Urinary bladder (tissue), 4 donors: ENCODE measurements at places on chromosomes 16 and 17. TPM values are rescaled to one million over a fixed set of nuclear protein-coding genes. Genes with fewer than 3 reads are reported as not detected.

The TMEM106A gene
- 10.7 TPM for total RNA-seq

DNA sequence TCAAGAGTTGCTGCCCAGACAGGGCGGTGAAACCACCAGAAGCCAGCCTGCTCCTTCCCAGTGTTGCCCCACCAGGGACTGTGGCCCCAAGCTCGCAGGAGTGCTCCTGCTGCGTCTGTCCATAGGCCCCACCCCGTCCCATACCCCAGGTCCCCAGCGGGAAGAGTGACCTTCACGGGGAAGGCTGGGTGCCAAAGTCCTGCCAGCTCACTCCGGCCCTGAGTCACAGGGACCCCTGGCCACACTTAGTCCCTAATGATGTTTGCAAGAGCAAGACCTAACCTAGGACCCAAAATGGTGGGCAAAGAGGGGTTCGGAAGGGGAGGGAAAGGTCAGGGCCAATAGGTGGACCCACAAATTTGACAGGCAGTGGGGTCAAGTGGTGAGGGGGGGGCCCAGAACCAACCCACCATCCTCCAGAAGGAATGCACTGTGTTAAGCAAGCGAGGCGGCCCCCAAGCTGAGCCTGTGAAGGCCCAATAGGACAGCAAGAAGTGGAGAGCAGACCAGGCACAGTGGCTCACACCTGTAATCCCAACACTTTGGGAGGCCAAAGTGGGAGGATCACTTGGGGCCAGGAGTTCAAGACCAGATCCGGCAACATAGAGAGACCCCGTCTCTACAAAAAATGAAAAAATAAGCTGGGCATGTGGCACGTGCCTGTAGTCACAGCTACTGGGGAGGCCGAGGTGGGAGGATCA lies 3.3 kb downstream of the DOK4 start:
- DNase-seq: no peak

DNA sequence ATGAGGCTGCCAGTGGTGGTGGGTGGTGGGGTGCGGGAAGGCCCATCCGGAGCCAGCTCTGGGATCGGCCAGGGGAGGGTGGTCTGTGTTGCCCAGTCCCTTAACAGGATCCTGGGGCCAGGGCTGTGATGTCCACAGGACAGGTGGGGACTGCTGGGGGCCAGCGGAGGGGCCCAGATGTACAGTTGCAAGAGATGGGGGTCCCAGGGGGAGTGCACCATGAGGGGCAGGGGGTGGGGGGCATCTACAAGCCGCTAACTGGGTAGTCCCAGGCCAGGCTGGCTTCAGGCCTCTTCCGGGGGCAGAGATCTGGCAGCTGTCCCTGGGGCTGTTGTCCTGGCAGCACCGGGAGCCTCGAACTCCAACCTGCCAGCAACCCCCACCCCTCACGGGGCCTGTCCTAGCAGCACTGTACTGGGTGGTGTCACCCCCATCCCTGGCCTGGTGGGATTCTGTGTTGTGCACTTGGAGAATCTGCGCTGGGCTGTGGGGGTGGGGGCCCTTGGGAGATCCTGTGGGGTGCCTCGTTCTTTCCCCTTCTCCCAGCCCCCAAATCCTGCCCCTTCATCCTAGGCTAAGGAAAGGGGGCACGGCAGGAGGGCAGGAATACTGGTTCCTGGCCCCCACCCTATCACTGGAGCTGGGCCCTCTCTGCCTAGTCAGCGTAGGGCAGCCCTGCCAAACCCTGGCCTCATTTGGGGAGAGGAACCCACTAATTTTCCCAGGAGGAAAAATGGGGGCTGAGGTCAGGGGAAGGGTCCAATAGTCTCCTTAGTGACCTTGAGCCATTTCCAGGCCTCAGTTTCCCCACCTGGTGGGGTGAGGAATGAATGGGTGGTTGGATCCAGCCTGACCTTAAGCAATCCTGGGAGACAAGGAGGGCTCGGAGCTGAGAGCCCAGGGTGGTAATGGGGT lies 1.4 kb downstream of the MTSS2 start:
- DNase-seq: no peak

GRCh38 chr16:9909072-9909825 lies 273.0 kb downstream of the GRIN2A start:
- DNase-seq: no peak
